ENCODE measurements at places on chromosomes 1 and 21.

GRCh38 chr21:41833497-41834115, 45.5 kb downstream of the PRDM15 start:
- no peak for DNase-seq

DNA sequence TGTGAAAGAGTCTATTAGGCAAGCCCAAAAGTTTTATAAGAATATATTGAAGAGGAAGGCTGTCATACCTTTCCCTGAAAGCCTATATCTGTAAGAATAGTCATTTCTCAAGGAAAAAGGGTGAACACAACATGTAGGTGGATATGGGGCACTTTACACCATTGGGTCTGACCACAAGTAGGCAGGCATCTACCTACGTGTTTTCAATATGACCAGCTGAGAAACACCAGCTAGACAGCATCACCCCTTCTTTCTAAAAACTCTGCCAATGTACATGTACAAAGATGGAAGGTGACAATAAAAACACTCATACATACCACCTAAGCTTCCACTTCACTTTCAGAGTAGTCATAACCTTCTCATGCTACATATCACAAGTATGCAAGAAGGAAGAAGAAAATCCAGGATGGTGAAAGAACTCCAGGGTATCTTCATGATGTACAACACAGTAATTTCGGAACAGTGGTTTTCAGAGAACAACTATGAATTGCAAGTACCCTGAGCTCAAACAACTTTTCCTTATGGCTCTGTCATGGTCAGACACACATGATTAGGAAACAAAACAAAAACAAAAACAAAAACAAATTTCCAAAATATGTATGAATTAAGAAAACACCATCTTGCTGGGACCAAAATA, 98.5 kb upstream of the ADGRL2 start:
- DNase-seq, result no peak

- DNase-seq, result no peak
These were observed 665.8 kb upstream of the CAMK1G start for GRCh38 chr1:208917723-208918122.

GRCh38 chr1:97461782-97462181, 459.1 kb downstream of the DPYD start:
- DNase-seq, result no peak

DNA sequence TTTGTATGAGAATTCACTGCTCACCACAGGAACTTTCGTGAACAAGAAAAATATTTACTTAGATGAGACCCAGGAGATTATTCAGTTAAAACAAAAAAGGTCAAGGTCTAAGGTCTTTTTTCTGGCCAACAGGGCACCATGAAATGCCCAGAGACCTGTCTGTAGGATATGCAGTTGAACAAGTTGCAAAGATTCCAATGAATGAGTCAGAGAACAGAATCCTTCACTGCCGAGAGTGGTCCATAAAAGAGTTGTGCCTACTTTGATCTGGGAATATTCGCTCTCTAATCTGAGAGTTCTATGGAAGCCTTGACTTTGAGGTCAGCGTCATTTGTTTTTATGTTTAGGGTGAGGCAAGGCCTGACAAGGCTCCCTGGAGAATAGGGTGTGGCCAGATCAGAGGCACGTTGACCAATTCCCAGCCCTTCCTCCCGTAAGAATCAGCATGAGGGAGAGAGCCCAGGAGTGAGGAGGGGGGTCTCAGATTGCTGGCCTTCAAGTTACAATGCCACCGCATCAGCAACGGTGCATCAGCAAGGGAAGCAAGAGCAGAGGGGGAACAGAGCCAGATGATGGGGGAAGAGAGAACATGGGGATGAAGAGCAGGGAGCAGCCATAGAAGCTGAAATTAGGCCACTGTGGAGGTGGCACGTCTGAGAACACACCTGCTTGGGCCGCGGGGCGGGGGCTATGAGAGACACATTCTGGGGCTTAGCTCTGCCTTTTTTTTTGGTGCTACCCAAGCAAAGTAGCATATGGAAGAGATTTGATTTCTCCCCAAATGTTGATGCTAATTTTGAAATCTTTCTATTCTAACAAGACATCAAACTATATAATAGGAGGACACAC, 206.4 kb upstream of the RAB4A start:
- DNase-seq, result no peak

GRCh38 chr1:198601936-198602889, 36.6 kb upstream of the PTPRC start:
- no peak for DNase-seq

GRCh38 chr1:43317817-43318471, 17.2 kb downstream of the TIE1 start:
- no peak for DNase-seq

DNA sequence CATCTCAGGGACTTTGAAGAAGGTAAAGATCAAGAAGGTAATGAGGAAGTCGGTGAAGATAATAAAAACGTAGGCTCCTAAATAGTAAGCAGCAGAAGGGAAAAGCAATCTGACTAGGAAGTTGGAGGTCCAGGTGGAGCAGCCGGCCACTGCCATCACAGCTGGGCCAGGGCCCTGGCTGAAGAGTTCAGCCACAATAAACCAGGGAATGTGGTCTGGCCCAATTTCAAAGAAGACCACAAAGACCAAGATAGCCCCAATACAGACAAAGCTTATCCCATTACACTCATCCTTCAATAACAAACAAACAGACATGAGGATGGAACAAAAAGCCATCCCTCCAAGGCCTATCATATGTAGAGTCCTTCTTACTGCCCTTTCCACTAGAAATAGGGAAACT, 18.4 kb upstream of the JAK1 start:
- DNase-seq, result no peak

DNA sequence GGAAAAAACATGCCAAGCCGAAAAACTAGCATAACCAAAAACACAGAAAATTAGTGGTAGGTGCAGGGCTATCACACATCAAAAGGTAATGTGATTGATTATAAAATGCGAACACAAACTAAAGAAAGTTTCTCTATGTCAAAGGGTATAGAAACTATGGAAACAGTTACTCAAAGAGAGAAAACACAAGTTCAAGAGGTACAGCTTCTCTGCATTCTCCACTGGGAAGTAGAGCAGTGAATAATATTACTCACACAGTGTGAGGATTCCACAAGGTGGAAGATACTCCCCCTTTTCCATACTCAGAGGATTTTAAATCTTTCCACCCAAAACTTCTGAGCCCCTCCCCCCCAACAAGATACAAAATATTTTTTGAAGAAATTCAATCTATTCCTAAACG, 18.6 kb downstream of the AKT3 start:
- no peak for DNase-seq

DNA sequence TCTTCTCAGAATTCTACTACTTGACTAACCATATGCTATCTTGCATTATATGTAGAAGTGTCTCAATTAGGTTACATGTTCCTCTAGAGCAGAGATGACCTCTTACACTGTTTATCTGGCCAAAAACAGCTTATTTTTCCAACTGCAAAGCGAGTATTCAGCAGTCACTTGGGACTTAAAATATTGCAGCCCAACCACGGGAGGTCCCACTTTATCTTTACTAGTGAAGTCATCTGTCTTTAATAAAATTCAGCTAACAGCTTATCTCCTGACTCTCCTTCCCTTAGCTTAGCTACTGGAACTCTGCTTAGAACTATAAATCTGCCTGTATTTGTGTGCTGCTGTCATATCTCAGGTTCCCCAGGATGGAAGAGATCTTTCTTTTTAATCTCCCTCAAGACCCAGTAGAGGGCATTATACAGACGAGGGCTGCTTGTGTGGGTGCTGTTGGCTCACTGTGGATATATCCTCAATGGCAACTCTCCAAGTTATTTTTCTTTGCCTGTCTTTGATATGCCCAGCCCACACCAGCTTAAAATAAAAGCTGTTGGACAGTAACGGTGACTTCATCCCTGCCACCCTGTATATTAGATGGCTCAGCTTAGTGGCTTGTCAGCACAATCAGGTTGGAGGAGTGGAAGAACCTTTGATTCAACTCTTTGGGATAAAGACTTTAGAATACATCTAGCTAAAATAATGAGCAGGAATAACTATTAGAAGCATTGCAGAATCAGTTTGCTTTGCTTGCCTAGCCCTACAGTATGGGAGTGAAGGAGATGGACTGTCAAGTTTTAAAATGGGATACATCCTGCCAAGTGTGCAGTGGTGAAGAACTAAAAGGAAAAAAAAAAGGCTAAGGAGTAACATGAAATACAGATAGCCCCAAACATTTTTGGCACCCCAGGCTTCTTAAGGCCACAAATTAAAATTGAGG, 9.6 kb downstream of the ENSA start:
- peak; percentile 62 for DNase-seq

DNA sequence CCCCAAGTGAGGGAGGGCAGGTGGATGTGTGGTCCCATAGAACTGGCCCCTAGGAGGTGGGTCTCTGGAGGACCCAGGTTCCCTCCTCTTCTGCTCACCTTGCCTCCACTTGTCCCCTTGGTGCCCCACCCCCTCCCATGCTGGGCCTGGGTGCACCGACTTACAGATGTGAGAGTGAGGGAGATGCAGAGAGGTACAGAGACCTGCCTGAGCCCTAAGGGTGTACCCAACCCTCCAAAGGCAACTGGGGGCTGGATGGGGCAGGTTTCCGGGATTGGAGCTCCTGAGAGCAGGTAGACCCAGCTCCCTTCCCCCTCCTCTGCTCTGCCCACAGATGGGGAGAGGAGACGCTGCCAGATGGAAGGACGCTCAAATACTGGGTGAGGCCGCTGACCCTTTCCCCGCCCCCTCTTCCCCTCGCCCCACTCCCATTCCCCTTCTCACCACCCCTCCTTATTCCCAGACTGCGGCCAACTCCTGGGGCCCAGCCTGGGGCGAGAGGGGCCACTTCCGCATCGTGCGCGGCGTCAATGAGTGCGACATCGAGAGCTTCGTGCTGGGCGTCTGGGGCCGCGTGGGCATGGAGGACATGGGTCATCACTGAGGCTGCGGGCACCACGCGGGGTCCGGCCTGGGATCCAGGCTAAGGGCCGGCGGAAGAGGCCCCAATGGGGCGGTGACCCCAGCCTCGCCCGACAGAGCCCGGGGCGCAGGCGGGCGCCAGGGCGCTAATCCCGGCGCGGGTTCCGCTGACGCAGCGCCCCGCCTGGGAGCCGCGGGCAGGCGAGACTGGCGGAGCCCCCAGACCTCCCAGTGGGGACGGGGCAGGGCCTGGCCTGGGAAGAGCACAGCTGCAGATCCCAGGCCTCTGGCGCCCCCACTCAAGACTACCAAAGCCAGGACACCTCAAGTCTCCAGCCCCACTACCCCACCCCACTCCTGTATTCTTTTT, 10.3 kb downstream of the TINAGL1 start:
- no peak for DNase-seq

GRCh38 chr1:95033843-95034242, 38.9 kb downstream of the ALG14 start:
- no peak for DNase-seq

DNA sequence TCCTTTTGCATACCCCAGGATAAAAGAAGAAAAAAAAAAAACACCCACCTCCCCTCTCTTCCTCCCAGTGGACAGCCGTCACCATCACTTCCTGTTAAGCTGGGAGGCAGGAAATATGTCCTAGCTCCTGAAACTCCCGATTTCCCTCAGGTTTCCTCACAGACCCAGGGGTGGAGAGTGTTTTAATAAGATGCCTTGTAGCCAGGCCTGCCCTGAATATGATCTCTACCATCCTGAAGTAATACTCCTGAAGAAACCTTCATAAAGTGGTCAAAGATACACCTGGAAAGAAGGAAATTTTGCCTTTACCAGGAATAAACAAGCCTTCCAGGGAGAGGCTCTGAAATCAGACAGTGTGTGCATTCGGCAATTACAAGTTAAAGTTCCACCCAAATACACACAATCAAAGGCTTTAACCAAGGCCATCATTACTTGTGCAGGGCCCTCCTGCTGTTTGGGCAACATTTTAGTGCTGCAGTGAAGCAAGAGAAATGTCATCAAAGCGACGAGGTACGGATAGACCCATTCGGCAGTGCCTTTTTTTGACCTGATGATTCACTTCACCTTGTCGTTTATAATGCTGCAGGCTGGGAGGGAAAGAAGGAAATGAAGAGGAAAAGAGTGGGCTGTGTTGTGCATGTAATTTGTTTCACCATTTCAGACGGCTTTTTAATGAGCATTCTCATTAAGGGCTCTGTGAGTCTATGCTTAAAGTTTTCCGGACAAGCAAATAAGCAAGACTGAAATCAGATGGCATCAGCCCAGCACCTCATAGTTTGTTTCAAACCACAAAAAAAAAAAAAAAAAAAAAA, 41.0 kb upstream of the RASAL2 start:
- DNase-seq, result peak; percentile 35

- peak; percentile 46 for DNase-seq
These were observed 1.6 kb downstream of the COL11A1 start for GRCh38 chr1:103106426-103107341.

GRCh38 chr1:164673584-164674214, 114.7 kb downstream of the PBX1 start:
- DNase-seq, result peak; percentile 68

DNA sequence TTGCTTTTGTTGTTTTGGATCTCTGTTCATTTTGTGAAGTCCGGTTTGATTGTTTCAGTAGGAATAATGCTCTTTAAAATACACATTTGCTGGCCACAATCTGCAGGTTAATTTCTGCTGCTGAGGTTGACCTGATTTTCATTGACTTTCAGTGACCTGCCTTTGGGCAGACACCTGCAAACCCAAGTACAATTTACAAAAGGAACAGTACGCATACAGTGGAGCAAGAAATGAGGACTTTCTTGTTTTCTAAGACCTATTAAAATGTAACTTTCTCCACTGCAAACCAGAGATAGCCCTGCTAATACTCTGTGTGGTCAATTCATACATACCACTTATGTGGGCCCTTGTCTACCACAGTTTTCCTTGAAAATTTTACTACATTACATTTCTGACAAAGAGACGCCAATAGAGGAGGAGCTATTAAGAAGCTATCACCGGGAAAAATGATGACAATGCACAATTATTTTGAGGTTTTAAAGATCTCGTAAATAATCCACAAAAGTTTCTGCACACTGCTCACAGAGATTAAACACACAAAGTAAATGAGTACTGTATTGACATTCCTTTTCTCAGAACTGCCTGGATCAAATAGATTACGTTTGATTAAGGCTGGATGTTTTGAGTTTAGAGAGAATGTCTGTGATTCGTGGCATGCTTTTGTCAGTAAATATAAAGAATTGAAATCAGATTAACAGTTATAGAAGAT, 141.9 kb downstream of the SDCCAG8 start:
- DNase-seq, result no peak

GRCh38 chr1:1910651-1911331, 4.3 kb upstream of the CALML6 start:
- DNase-seq, result no peak

GRCh38 chr1:5619469-5619868, 372.8 kb downstream of the NPHP4 start:
- DNase-seq, result no peak

Data from HEK293T (cell line).